ENCODE measurements at places on chromosomes 4 and X.

GRCh38 chr4:86401826-86402225, 42.0 kb upstream of the MAPK10 start:
- peak; percentile 1 for DNase-seq

DNA sequence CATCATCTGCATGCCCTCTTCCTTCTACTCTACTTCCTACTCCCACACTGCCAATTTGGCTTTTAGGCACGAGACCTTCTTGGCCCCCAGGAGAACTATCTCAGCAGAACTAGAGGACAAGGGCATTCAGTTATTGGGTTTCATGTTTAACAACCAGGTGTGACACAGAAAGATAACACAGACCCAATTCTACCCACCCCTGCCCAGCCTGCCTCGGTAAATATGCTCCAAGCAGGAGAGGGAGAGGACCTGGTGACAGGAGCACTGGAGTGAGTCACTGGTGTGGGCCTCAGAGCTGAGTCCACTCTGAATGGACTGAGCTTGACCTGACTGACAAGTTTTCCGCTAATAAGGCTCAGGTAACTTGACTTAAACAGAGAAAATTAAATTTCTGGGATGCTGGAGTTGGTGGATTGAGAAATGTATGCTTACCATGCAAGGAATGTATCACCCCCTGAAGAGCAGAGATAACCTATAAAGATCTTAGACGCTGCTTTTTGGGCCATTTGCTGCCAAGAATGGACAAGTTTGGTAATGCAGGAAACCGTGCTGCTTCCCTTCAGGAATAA, 52.5 kb downstream of the CASP3 start:
- DNase-seq = no peak

DNA sequence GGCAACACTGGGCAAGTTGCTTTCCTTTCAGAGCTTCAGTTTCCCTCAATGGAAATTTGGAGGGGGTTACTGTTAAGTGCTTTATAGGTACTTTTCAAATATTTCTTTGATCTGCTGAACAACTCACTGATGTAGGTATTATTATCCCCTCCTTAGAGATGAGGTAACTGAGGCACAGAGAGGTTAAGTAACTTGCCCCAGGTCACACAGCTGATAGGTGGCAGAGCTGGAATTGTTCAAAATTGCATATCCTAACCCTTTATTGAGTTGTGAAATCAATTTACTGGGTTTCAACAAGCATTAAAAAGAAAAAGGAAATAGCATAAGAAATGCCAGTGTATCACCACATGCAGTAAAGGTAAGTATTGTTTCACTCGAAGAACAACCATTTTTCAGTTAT, 6.6 kb downstream of the PPP1R3F start:
- no peak for DNase-seq

- DNase-seq = no peak
These were observed 247.1 kb downstream of the SPRY1 start for GRCh38 chr4:123643691-123644090.

DNA sequence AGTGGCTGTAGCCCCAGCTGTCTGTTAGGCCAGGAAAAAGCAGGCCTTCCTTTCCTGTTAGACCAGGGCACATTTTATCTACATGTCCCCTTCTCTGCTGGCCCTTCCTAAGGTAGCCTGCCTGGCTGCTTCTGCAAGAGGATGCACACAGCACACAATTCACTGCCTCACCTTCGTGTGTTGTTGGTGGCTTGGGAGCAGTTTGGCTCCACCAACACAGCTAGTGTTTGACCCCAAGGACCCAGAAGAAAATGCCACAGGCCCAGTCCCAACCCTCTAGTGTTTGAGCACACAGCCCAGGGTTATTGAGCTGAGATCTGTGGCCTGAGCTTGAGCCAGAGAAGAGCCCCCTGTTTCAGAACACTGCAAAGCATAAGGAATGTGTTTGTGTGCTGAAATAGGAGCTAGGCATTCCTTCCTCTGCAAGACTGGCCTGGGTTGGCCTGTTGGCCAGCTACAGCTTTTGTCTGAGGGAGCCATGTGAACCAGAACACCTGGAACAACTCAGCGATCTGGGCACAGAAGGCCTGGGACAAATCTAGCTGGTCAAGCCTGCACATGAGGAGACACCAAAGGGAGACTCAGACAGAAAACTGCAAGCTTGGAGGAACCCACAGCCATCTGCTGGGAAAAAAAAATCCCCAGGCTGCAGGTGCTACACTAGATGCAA, 26.4 kb downstream of the MAGEE1 start:
- no peak for DNase-seq

DNA sequence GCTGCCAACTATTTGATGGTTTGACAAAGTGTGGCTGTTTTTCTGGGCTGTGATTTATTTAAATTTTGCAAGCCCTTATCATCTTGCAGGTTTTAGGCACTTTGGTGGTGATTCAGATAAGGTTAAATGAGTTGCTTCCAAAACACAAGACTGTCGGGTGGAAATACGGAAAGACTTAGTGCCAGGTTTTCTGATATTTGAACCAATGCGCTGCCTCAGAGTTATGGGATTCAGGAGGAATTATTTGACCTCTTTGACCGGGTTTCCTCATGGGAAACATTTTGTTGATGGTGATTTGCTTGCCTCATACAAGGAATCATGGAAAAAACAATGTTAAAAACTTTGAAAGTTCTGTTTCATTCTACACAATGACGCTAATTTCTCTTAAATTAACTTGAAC, 136.1 kb upstream of the MAP9 start:
- no peak for DNase-seq

DNA sequence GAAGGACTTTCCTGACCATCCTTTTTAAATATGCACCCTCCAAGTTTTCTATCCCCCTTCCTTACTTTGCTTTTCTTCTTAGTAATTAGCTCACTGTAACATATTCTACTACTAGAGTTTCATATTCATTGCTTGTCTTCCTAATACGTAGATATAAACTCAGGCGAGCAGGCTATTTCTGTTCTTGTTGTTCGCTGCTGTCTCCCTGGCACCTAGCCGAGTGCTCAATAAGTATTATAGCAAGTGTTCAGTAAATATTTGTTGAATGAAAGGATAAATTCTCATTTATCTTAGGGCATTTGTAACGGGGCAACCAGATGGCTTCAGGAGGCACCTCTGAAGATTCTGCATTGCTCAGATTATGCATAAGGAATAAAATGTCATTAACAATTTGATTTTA, 6.8 kb upstream of the RHOH start:
- DNase-seq = no peak

- DNase-seq = no peak
These were observed 567.4 kb upstream of the GALNT7 start for GRCh38 chr4:172601195-172601594.

DNA sequence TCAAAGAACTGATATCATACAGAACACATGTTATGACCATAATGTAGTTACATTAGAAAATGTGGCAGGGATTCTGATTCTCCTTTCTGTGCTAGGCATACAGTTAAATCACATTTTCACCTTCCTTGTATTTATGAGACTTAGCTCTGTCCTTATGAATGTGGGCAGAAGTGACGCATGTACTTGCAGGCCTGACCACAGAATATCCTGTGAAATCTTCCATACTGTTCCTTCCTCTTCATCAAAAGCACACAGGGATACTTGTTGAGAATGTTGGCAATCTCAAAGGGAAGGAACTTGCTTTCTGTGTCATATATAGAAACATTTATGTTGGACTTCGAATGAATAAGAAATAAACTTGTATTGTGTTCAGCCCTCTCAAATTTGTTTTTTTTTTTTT, 17.2 kb upstream of the MYOZ2 start:
- DNase-seq = peak; percentile 88

- DNase-seq = no peak
These were observed 102.1 kb downstream of the ITIH6 start for GRCh38 chrX:54695816-54696487.

DNA sequence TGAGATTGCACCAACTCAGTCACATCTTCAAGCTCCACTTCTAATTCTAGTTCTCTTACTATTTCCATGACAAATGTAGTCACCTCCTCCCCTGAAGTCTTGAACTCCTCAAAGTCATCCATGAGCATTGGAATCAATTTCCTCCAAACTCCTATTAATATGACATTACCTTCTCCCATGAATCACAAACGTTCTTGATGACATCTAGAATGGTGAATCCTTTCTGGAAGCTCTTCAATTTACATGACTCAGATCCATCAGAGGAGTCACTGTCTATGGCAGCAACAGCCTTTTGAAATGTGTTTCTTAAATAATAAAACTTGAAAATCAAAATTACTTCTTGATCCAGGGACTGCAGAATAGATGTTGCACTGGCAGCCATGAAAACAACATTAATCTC, 34.5 kb downstream of the GALNTL6 start:
- no peak for DNase-seq

- DNase-seq = no peak
These were observed 411 bp upstream of the GPRASP1 start for GRCh38 chrX:102650903-102651241.

- no peak for DNase-seq
These were observed 392.9 kb downstream of the PDGFC start for GRCh38 chr4:156578713-156579112.

DNA sequence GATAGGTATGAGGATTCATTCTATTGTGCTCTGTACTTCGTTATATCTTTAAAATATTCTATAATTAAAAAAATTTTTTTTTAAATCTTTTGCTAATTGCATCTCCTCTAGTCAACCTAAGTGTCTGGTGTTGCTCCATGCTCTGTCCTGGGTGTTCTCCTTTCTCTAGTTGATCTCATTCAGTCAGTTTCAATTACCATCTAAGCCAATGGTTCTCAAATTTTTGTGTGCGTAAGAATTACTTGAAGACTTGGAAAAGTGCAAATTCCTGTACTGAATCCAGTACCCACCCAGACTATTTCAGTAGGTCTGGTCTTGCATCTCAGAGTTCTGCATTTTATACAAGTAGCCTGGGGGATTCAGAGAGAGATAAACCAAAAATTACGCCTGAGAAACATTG, 6.7 kb downstream of the TMPRSS11D start:
- no peak for DNase-seq

DNA sequence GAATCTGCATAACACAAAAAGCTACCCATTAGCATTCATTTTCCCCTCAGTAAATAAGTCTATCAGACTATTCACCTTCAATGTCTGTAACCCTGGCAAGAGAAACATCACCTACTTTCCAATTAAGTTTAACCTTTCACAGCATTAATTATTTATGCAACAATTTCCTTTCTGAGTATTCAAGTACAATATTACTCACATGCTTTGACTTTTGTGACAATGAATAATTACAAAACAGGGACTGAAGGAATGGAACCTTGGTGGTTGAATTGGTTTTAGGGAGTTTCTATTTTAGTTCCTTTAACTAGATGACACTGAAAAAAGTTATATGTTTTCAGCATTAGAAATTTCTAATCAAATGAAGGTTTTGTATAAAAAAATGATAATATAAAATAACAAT, 932.3 kb upstream of the EPHA5 start:
- no peak for DNase-seq

GRCh38 chr4:11970754-11971153, 542.1 kb upstream of the HS3ST1 start:
- no peak for DNase-seq

DNA sequence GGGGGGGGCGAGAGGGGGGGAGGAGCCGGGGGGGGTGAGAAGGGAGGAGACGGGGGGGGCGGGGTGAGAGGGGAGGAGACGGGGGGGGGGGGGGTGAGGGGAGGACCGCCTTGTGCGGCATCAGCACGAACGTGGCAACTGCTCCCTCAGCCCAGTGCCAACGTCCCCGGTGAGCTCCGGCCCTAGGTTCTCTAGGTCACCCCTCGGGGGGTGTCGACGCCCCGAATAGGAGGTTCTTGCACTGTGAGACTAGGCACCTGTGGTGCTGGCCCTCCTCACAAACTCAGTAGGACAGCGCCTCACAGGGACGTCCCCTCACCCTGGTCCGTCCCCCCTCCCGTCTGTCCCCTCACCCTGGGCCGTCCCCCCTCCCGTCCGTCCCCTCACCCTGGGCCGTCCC, 21.5 kb upstream of the GTPBP6 start:
- DNase-seq = no peak

Measured in suppressor macrophage treated with lipopolysaccharide for 1 hour (primary cell).